ENCODE measurements at places on chromosomes 13 and 19.

DNA sequence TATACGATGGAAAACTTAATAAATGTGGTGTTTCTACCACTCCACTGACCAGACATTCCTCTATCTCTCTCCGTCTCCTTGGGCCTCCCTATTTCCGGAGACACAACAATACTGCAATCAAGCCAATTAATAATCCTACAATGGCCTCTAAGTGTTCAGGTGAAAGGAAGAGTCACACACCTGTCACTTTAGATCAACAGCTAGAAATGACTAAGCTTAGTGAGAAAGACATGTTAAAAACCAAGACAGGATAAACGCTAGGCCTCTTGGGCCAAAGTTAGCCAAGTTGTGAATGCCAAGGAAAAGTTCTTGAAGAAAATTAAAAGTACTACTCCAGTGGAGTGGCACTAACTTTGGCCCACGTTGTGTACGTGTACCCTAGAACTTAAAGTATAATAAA lies 22.5 kb downstream of the ZDHHC20 start:
- peak; percentile 48 for ATAC-seq

DNA sequence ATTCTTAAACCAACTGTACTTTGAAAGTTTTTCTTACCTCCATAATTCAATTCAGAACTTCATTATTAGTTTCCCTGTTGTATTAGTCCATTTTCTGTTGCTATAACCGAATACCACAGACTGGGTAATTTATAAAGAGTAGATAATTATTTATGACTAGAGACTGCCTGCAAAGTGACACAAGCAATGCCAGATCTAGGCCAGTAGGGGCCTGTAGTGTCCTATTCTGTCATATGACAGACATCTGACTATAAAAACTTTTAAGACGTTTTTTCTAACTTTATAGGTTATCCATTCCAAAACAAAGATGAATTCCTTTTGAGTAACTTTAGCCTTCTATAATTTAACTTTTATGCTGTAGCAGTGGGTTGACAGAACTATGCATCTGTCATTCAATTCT lies 2783.8 kb downstream of the PCDH9 start:
- no peak for ATAC-seq

- ATAC-seq, result no peak
These were observed 36.2 kb upstream of the ENOX1 start for GRCh38 chr13:43822969-43823368.

DNA sequence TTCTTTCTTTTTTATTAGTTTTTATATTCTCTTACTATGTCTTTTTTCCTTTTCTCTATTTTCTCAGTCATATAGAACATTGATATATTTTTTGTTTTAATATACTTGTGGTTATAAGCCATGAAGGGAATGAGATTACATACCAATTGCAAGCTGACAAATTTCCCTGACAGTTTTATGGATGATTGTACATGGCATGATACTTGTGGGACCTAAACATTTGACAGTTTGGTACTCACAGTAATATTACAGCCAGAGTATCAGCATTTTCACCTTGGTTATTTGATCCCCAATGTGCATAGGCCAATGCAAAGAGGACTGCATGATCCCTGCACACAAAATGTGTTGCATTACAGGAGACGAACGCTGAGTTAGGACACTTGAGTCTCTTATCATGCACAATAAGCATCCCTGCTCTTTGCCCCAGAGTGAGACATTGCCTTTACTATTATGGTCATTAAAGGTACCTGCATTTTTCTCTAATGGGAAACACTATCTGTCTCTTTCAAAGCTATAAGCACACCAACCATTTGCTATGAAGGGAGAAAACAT lies 713.4 kb upstream of the PCDH20 start:
- ATAC-seq, result no peak

DNA sequence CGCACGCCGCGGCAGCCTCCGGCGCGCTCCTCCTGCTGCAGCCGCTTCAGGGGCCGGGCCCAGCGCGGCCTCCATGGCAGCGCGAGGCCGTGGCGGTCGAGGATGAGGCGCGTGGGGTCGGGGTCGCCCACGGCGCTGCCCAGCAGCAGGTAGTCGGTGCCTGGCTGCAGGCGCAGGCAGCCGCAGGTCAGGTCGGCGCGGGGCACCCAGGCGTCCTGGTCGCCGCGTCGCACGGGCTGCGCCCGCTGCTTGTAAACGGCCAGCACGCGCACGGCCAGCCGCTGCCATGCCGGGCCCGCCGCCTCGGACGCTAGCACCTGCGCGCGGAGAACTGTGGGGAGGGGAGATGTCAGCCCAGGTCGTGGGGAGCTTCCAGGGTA lies 11.1 kb downstream of the NTN5 start:
- no peak for ATAC-seq

All from activated T-helper 17 cell treated with anti-CD3 and anti-CD28 coated beads, Interleukin-2, amount 50 U/mL, for 72 hours (primary cell).